ENCODE measurements at places on chromosomes 6 and 20.

GRCh38 chr6:146886587-146887446, 288.0 kb downstream of the ADGB start:
- no peak for DNase-seq

- DNase-seq: no peak
Measured at GRCh38 chr20:4026093-4026601, 10.8 kb upstream of the RNF24 start.

- DNase-seq: peak; percentile 51
Measured at GRCh38 chr20:34834459-34834893, 9.0 kb upstream of the NCOA6 start.

- DNase-seq: no peak
Measured at GRCh38 chr20:8124639-8125038, 7.4 kb upstream of the PLCB1 start.

- no peak for DNase-seq
Measured at GRCh38 chr6:69942485-69942884, 76.1 kb downstream of the COL19A1 start.

- no peak for DNase-seq
Measured at GRCh38 chr20:47557218-47557617, 55.5 kb downstream of the NCOA3 start.
